ENCODE measurements at places on chromosomes 1 and 21.

DNA sequence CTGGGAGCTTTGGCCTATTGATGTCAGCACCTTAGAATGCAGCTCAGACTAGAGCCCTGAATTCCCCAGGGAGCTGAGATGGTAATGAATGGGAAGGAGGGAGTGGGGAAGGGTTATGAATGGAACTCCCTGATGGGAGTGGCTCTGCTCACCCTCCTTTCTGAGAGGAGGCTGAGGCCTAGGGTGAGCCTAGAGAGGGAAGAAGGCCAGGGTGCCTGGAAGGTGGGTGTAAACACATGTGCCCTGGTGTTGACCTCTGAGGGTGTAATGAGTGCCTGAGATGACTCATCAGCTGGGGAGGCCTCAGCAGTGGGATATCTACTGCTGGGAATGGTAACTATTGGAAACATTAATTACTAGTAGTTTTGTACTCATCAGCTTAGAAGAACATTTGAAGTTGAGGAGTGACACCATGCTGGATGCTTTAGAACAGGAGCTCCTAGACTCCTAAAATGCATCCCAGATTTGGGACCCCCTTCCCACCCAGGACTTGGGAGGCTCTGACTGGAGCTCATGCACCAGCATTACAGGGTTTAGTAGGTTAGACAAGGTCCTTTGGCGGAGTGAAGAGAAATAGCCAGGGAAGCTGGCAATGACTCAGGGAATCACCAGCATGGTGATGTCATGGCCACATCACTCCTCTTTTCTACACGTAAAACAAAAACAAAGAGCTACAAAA is 16.0 kb upstream of the PIGV start:
- peak; percentile 97 for DNase-seq

GRCh38 chr1:72186733-72187307 is 95.5 kb downstream of the NEGR1 start:
- DNase-seq, result peak; percentile 33

DNA sequence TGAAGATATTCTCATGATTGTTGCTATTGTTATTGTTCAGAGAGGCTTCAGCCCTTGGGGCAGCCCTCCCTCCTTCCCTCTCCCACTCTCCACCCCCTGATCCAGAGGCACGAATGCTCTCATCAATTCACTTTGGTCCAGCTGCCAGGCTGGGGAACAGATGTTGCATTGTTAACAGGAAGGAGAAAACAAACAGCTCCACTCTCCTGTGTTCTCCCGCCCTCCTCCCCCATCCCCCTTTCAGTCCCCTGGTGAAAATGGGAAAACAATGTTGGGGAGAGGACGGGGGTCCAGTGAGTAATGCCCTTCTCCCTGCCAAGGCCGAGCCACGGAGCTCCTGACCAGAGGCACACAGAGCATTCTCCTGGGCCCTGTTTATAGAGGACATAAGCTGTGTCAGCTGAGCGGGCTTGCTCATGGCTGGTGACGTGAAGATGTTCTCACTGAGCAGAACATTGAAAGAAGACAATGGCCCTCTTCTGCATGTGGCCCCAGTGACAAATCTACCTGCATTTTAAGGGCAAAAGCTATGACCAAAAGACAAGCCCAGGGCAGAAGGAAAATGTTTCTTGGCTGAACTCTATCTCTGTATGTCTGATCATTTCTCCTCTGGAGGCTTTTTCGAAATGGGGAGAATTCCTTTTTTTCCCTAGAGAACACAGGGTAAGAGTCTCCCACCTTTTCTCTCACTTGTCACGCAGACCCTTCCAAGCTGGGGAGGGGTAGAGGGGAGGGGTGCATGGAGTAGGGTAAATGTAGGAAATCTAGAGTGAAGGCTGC is 111.7 kb downstream of the GLUL start:
- DNase-seq, result no peak

GRCh38 chr1:75135573-75136194 is 1.5 kb downstream of the LHX8 start:
- peak; percentile 17 for DNase-seq

DNA sequence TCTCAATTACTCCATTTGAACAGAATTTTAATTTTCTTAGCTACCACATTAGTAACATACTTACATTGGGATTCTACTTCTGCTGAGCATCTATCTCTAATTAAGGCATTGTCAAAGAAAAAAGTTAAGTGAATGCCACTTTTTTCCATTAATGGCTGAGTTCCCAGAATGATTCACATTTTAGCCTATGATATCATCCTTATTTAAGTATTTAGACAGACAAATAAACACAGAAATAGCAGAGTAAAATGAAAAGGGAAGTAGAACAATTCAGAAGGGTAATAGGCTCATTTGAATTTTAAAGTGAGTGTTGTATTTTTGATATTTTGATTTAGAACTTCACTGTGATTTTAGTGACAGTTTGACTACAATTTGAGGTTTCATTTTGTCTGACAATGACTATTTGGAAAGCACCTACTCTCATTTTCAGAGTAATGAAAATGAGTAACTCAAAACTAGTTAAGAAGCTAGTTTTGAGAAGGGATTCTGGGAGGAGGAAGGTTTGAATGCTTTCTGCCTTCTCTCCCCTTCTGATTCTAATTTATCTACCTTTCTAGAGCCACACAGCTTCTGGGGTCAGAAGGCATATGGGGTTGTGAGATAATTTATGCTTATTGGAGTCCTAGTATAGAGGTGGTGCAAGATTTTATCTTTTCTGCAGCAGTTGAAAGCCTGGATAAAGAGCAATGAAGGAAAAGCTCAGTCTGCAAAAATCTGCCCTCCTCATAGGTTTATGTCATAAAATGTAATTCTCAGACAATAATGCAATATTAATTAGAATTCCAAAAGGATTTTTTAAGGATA is 15.5 kb downstream of the LYPLAL1 start:
- DNase-seq, result peak; percentile 64

DNA sequence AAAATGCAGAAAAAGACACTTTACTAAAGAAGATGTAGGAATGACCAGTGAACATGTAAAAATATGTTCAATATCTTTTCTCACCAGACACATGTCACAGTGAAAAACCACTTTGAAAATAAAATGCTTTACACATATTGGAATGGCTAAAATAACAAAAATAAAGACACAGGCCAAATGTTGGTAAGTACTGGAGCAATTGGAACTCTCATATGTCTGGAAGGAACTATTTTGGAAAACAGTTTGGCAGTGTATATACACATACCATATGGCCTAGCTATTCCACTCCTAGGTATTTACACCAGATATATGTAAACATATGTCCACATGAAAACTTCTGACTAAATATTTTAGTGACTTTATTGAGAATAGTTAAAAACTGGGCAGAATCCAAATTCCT is 927.2 kb downstream of the BRINP3 start:
- DNase-seq, result no peak

Measured in fibroblast of skin of abdomen (primary cell).